H1 (cell line): ENCODE measurements at places on chromosomes 13 and 19.
A peak's percentile ranks its signal among the peaks of the same experiment; 100 is the strongest.

DNA sequence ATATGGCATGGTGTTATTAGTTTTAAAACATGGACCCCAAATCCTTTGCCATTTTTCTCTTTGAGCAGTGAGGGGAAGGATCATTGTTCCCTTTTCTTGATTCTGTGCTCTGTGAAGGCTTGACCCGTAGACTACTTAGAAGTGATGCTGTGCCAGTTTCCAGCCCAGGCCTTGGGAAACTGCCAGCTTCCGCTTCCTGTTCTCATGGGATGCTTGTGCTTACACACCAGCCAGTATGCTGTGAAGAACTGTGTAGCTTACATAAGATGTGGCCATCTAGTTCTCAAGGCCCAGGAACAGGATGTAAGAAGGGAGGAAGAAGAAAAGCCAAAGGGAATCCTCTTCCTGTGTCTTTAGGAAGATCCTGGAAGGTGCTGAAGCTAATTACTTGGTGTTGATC lies 180.9 kb downstream of the PCCA start:
- DNase-seq: no peak

DNA sequence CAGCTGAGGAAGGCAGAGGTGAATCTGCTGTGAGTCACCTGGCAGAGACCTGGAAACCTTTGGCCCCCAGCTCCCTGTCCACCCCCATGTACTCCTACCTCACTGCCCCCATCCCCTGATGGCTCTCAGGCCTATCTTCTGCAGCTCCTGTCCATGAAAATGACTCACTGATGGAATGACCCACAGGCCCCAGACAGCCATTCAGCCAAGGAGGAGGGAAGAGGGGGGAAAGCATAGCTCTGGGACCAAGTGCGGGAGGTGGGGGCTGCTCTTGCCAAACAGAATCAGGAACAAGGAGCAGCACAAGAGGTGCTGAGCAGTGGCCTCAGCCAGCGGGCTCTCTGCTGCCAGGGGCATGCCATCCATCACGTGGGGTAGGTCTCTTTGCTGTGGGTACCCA lies 111.4 kb upstream of the C1QTNF9B start:
- DNase-seq: no peak

DNA sequence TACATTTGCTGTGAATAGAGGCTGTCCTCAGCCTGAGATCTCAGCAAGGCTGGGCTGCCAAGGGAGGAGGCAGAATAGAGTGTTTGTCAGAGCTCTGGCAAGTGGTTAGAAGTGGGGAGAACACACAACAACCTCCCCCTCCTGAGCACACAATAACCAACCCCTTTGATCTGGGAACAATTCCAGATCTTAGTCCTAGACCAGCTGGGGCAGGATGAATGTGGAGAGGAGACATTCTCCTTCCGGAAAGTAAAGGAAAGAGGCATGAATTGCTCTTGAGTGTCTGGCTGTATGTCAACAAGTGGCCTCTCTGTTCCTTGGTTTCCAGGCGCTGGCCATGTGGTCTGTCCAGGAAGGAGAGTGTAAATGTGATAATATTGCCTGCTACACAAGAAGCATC lies 114.9 kb upstream of the TMTC4 start:
- DNase-seq: no peak

GRCh38 chr19:48069435-48069834 lies 25.6 kb upstream of the CABP5 start:
- DNase-seq: no peak

DNA sequence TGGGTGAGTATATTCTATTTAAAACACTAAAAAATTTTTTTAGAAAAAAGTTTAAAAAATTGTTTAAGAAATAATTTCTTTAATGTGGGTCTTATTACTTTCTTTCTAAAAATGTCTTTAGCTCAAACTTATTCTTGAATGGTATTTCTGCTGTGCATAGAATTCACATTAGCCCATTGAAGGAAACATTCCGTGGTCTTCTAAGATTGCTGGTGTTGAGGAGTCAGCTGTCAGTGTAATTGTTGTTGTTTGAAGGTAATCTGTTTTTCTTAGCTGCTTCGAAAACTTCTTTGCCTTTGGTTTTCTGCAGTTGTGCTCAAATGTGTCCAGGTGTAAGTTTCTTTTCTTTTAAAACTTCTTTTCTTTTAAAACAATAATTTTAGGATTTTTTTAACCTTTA lies 85.4 kb upstream of the KLF12 start:
- DNase-seq: no peak

GRCh38 chr19:18100710-18101109 lies 3.1 kb downstream of the MAST3 start:
- DNase-seq: peak; percentile 78

DNA sequence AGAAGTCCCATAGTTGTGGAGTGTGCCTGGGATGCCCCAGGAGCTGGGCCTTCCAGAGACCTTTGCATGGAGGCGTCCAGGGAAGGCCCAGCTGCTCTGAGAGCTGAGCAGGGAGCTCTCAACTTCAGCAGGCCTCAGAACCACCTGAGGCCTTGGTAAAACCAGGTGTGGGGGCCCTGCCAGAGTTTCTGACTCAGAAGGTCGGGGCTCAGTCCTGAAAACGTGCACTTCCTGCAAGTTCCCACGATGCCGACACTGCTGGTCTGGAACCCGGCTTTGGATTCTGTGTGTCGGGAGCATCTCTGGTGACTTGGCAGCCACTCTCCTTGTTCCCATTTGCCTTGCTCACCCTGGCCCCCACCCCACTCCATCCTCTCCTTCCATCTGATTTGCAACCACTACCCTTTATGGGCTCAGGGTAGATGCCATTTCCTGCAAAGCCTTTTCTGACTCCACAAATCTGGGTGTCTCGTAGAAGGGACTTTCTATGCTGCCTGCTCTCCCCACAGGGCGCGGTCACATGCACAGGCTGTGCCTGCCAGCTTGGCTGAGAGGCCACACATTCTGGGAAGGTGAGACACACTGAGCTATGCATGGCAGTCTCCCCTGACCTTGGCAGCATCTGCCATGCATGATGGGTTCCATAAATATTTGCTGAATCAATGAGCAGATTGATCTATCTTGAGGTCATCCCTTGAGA lies 244.7 kb downstream of the COL4A1 start:
- no peak for DNase-seq
